CMK (cell line): ENCODE measurements at places on chromosomes 3 and 15.

DNA sequence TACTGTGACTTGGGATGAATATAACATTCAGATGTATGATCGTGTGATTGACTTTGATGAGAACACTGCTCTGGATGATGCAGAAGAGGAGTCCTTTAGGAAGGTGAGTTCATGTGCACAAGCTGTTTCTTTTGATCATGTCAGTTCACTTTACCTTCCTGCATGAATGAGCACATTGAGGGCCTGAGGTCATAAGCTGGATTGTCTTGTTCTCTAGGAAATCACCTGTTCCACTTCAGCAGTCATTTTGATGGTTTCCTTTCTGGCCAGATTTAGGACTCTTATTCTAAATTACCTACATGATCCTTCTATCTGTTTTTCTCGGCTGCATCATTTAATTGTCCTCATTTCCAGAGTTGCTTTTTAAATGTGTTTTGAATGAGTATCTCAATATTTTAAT lies 4.1 kb downstream of the RCN2 start:
- no peak for DNase-seq

GRCh38 chr3:154378311-154378710 lies 51.7 kb downstream of the GPR149 start:
- DNase-seq = no peak

- no peak for DNase-seq
Observed at GRCh38 chr3:57383406-57383805, 90.9 kb upstream of the ASB14 start.

DNA sequence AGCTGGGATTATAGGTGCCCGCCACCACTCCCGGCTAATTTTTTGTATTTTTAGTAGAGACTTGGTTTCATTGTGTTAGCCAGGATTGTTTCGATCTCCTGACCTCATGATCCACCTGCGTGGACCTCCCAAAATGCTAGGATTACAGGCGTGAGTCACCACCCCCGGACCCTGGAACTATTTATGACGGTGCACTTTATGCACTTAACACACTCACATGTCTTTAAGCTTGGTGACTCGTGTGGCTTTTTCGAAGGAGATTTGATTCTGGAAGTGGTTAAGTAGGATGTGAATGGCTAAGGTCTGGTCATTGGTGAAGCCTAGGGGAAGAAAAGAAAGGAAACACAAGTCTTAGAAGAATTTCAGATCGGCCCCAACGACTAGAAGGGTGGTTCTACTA lies 20.3 kb downstream of the BBS4 start:
- DNase-seq = no peak

DNA sequence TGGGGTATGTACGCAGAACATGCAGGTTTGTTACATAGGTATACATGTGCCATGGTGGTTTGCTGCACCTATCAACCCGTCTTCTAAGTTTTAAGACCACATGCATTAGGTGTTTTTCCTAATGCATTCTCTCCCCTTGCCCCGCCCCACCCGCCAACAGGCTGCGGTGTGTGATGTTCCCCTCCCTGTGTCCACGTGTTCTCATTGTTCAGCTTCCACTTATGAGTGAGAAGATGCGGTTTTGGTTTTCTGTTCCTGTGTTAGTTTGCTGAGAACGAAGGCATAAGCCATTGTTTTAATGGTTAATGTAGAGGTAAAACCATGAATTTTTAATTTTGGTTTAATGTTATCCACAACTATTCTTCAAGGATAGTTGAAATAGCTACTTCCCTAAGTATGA lies 346.8 kb upstream of the EPHA6 start:
- no peak for DNase-seq

DNA sequence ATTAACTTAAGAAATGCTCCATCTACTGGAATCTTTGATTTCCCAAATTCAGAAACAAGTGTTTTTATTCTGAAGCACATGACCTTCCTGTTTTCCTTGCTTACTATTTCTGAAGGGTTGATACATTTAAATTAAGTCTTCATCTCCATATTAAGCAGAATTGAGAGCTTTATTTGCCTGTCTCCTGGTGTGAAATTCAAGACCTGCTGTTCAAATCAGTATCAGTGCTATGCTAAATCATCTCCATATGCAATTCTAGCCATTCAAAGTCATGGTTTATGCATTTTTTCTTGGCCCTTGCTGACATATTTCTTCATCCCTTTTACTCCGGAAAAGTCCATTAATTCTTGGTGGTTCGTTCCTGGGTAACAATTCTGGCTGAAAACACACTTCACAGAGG lies 195.4 kb downstream of the ATP8B4 start:
- no peak for DNase-seq

- no peak for DNase-seq
Observed at GRCh38 chr3:63937661-63938651, 25.8 kb upstream of the SCAANT1 start.

DNA sequence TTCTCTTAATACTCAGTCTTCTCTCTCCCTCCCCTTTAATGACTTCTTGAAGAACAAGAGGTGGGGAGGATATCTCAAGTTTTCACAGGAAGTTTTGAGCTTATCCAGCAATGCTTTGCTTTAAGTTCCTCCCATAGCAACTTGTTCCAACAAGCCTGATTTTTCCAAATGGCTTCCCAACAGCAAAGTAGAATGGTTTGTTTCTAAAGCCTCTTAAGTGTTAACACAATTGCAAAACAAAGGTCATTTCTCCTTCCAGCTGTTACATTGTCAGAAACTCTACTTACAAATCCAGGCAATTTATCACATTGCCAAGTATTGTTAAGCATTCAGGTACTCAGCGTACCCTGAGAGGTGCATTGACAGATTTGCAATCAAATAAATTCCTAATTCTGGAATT lies 6.8 kb upstream of the ZNF770 start:
- no peak for DNase-seq

GRCh38 chr15:54502416-54503075 lies 524.3 kb downstream of the UNC13C start:
- no peak for DNase-seq

- DNase-seq = no peak
Observed at GRCh38 chr3:50370594-50370993, 11.3 kb upstream of the TMEM115 start.

- DNase-seq = no peak
Observed at GRCh38 chr3:39601241-39601640, 133.8 kb downstream of the MOBP start.

GRCh38 chr3:17182166-17182565 lies 297.4 kb downstream of the PLCL2 start:
- DNase-seq = no peak

DNA sequence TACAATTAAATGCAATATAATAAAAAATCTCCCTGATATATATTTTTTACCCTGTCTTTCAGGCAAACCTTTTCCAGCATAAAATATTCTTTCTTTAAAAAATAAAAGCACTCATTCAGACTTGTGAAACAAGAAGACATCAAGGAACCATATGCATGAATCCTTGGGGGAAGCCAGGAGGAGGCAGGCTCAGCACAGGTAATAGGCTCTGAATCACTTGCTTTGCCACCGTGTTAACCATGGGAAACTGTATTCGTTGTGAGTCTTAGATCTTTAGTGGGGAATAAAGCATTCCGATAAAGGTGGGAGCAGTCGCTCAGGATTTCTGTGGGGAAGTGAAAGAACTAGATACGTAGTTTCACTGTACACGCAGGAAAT lies 42.4 kb downstream of the FBN1 start:
- DNase-seq = no peak

DNA sequence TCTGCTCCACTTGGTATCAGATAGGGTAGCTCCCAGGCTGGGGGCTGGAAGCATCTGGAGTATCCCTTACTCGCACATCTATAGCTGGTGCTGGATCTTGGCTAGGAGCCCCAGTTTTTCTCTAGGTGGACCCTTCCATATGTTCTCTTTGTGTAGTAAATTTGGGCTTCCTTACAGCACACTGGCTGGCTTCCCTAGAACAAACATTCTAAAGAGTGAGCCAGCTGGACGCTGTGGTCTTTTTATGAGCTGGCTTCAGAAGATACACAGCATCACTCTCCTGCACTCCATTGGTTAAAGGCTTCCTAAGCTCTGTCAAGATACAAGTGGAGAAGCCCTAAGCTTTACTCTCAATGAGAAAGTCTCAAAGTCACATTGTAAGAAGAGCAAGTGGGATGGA lies 322.1 kb downstream of the WDR72 start:
- no peak for DNase-seq

DNA sequence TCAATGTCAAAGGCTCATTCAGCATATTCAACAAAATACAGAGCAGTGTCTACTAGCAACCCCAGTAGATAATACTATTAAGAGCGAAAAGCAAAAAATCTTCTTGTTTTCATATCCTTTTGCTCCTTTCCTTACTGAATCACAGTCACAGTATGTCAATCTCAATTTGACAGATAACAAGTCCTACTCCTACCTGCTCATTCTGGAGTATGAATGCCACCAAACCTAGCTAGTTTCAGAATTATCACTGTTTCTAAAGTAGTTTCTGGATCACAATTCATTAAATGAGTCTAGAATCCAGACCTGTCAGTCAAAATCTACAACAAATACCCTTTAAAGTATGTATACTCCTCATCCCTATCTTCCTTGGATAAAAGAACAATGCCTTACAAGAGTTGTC lies 51.5 kb downstream of the MKRN2 start:
- DNase-seq = no peak

DNA sequence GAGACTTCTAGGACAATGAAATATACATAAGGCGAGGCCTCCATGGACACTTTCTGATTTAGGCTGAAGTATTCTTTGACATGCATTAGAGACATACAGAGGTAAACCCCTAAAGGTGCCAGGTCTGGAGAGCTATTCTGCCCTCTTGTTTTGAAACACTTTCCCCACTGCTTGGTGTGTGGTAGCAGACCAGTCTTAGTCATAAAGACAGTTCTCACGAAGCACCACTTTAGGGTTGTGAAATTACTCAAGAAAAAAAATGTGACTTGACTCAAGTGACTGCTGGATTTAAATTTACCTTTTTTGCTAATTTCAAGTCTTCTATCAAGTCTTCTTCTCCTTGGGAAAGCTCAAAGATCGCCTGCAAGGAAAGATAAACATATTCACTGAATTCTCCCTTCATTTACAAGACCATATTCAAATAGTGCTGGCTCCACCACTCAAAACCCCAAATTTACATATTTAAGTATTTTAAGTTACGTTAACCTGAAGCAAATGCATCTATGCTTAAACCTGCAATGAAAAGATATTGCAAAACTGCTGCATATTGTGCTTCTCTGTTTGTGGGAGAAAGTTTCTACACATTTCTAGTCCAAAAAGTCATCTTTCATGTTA lies 48.4 kb downstream of the ARHGEF3 start:
- no peak for DNase-seq

- peak; percentile 48 for DNase-seq
Observed at GRCh38 chr3:169813757-169814517, 1.2 kb upstream of the LRRC34 start.

- no peak for DNase-seq
Observed at GRCh38 chr15:61447981-61448380, 218.9 kb upstream of the RORA start.

DNA sequence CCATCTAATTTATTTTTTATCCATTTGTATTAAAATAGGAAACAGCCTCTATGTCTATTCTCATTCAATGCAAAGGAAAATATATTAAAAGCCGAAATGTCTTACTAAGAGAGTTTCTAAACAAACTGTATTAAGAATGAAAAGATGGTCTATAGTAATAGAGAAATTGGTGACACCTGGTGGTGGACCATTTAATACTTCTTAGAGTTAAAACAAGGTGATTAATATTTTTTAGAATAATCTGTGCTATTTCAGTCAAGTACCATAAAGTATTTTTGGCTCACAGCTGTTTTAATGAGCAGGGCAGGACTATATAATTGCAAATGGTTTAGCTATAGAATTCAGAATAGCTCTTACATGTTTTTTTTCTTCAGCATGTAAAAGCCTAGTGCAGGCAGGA lies 55.7 kb downstream of the SYNPR start:
- no peak for DNase-seq

DNA sequence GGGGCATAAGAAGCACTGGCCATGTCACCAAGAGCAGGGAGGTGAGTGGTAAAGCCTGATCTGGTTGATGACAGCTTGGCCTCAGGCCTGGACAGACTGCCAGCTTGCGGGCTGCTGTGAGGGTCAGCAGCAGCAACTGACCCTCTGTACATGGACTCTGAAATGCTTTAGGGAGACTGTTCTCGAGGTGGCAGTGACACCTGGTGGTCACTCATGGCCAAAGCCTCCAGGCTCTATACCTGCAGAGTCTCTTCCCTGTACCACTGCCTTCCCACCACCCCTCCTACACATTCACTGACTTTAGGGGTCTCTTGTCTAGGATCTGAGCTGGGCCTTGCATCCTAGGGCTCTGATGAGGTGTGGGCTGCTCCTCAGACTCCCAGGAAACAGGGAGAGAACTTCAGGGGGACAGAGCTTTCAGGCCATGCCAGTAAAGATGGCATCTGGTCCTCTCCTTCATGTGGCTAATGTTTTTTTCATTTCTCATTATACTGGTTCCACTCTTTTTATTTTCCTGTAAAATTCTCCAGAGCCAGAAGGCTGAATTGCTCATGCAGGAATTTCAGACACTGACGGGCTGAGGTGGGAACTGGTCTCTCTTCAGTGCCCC lies 17.2 kb upstream of the TIMP4 start:
- DNase-seq = no peak

GRCh38 chr3:87370007-87370406 lies 93.6 kb upstream of the POU1F1 start:
- DNase-seq = no peak

- DNase-seq = peak; percentile 26
Observed at GRCh38 chr3:133124511-133124910, 86.3 kb downstream of the TMEM108 start.

DNA sequence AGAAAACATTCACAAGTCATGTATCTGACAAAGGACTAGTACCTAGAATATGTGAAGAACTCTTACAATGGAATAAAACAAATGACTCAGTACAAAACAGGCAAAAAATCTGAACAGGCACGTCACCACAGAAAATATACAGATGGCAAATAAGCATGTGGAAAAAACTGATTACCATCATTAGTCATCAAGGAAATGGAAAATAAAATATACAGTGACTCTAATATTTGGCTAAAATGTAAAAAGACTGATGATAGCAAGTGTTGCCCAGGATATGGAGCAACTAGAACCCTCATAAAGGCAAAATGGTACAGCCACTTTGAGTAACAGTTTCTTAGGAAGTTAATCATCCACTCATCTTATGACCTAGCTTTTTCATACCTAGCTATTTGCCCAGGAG lies 95.8 kb upstream of the ABHD17C start:
- DNase-seq = no peak

GRCh38 chr15:69531665-69532027 lies 79.0 kb downstream of the RPLP1 start:
- DNase-seq = no peak

GRCh38 chr3:66047311-66048050 lies 8.8 kb upstream of the MAGI1 start:
- DNase-seq = no peak

- peak; percentile 78 for DNase-seq
Observed at GRCh38 chr3:168095611-168096209, at the start of gene GOLIM4. Gene GOLIM4 (minus strand): TSS chr3:168095924. CDS start chr3:168095285, 639 bp downstream.

GRCh38 chr3:52527732-52528585 lies 5.7 kb downstream of the NT5DC2 start:
- DNase-seq = no peak
